ENCODE measurements at places on chromosomes 4 and X.
A peak's percentile ranks its signal among the peaks of the same experiment; 100 is the strongest.

- DNase-seq, result no peak
Measured at GRCh38 chrX:131675596-131676194, 131.8 kb downstream of the OR13H1 start.

DNA sequence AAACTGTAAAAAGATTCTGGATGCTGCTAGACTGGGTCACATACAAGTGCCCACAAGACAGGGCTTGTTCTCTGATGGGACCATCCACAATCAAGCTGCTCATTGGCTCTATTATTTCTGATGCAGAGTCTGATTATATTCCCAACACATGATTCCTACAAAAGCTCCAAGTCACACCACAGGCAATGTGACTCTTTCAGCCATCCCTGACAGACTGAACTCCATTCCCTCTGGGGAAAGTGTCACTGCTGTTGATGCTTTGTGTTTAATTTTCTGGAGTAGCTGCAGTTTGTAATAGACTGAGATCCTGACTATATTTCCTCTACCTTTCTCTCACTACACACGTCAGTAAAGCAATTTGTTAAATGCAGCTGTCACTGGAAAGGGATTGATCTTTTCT is 55.4 kb upstream of the BCLAF3 start:
- DNase-seq, result no peak

- DNase-seq, result no peak
Measured at GRCh38 chrX:39484159-39485068, 613.3 kb downstream of the BCOR start.

- DNase-seq, result no peak
Measured at GRCh38 chr4:7398104-7398423, 36.7 kb downstream of the PSAPL1 start.

GRCh38 chr4:23788460-23788859 is 101.4 kb downstream of the PPARGC1A start:
- no peak for DNase-seq

DNA sequence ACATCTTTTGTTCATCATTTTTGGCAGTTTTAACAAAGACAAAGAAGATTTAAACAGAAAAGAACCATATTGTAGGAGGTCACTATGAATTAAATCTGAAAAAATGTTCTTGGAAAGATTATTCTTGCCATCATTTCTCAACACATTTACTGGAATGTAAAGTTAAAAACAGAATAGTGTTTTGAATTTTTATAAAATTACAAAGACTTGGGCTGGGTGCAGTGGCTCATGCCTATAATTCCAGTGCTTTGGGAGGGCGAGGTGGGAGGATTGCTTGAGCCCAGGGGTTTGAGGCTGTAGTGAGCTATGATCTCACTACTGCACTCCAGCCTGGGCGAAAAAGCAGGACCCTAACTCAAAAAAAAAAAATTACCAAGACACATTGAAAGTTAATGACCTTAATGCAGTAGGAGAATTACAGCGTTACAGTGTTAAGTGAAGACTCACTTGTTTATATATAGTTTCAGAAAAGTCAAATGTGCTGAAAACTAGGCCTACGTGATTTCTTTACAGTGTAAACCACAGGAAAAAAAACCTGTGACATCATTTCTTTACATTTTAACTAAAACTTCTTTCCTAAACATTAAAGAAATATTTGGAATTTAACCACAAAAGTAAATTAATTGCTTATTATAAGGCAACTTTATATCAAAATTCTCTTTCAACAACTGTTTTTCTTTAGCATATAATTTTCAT is 7.9 kb downstream of the FAM13A start:
- no peak for DNase-seq

- no peak for DNase-seq
Measured at GRCh38 chrX:72609313-72609712, 36.7 kb upstream of the HDAC8 start.

GRCh38 chr4:26861434-26862186 is 969 bp downstream of the STIM2 start:
- DNase-seq, result peak; percentile 56

DNA sequence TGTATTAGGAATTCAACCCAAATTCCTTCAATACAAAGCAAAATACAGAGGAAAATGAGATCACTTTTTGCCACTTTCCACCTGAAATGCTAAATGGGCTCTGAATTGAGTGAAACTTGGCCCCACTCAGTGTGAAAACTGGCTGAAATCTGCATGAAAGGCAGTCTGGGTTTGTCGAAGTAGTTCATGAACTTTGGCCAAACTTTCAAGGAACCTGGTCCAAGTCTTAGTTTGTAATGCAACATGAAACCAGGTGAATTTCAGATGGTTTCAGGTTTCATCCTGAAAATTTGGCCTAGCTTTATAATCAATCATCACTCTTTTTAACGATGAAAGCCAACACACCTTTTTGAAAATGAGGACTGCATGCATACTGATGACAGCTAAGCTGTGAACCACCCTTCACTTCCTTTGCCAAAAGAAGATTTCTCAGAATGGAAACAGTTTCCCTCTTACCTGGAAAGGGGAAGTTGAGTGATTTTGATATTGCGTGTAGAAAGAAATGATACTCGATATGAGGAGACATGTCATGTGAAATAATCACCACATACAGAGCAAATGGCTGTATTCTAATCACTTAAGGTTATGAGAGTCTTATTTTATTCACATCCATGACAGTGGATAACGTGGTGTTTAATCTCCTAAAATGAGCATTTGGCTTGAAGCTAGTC is 209.9 kb upstream of the ETNPPL start:
- DNase-seq, result no peak
